ENCODE measurements at places on chromosomes 7 and 10.

DNA sequence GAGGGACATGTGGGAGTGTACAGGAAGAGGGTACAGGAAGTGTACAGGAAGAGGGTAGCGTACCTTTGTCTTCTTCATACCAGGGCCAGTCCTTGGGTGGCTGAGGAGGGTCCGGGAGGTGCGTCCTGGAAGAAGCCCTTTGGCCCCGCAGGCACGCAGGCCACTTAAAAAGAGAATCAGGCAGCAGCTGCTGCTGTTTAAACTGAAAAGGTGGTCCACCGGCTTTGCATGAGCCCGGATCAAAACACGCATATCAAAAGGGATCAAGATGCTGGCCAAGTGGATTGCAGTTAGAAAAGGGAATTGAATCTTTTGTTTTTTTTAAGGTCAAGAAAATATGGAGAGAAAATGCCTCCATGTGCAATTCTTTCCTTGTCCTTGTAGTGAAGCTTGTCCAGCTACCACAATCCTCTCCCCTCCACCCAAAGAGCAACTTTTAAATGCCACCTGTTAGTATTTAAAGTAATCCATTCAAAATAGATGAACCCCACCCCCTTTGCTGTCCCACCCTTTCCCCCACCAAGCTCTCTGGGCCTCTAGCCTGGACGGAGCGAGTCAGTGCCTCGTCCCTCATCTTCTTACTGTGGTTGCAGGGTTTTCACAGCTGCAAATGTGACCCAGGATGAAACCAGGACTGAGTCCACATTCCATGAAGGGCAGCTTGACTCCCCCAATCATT, 142.8 kb downstream of the GLCCI1 start:
- DNase-seq, result no peak

DNA sequence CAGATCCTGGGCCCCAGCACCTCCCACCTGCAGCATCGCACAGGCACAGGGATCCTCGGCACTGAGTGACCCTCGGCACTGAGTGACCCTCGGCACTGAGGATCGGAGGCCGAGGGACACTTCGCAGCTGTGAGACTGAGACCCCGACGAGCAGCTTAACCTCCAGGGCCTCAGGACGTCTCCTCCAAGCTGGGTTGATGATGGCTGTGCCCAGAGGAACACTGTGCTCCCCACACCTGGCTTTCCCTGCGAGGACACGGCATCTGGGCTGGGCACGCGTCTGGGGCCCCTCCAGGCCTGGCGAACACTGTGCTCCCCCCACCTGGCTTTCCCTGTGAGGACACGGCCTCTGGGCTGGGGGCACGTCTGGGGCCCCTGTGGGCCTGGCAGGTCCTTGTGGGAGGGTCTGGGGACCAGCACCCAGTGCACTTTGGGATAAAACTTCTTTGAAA, 158.3 kb upstream of the PPP2R2D start:
- DNase-seq, result no peak

- peak; percentile 39 for DNase-seq
Observed at GRCh38 chr10:48658243-48658974, 26.3 kb upstream of the WDFY4 start.

DNA sequence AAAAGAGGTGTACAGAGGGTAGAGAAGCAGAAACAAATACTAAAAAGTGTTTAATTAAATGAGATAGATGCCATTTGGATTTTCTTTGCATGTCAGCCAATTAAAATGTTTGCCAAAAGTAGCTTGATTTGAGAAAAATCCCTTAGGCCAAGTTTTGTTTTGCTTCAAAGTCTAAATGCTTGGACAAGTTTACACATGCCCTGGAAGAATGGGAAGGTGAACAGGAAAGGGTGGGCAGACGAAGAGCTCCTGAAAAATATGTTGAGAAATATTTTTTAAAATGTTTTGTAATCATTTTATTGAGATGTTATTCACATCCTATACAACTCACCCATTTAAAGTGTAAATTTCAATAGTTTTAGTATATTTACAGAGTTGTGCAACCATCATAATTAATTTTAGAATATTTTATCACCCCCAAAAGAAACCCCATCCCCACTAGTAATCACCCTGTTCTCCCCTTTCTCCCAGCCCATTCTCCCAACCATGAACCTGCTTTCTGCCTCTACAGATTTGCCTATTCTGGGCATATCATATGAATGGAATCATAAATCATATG, 98.5 kb upstream of the ANK3 start:
- no peak for DNase-seq

- DNase-seq, result no peak
Observed at GRCh38 chr10:95229724-95230627, 35.9 kb downstream of the ACSM6 start.

GRCh38 chr10:28800144-28800543, 122.8 kb downstream of the BAMBI start:
- no peak for DNase-seq

GRCh38 chr7:29619848-29620555, 56.4 kb downstream of the PRR15 start:
- no peak for DNase-seq

DNA sequence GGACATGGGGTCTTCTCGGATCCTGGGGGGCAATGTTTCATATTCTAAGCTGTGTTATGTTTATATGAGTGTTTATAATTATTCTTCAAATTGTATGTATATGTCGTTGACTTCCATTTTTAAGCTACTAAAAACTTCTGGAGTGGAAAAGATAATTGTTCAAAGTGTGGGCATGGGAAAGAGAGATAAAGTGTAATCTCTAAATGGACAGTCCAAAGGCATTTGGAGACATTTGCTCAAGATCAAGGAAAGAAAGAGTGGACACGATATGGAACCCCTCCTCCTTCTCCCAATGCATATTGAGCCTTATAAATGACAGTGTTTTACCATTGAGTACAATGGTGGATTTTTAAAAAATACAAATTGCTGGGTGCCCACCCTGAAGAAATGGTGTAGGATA, 81.1 kb downstream of the SDHAF3 start:
- DNase-seq, result no peak

GRCh38 chr10:114525368-114525949, 121.2 kb upstream of the AFAP1L2 start:
- no peak for DNase-seq

GRCh38 chr10:77034795-77035194, 602.8 kb downstream of the KCNMA1 start:
- DNase-seq, result no peak

GRCh38 chr10:65891073-65891981, 1034.5 kb upstream of the LRRTM3 start:
- no peak for DNase-seq

GRCh38 chr10:47300429-47300931, 483 bp downstream of the GDF10 start:
- DNase-seq, result no peak

DNA sequence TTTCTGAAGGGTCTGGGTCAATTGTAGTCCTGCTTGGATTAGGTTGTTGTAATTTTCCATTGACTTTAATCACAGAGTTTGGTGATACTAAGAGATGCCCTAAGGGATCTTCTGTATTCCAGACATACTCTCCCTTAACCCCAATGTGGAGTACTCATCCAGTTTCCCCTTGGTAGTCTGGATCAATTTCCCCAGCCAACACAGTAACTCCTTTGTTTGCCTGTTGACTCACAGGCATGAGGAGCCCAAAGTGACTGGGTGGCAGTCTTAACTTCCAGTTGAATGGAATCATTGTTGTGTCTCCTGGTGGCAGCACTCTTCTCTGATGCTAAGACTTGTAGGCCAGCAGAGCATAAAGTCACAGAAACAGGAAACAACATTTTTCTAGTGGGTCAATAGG, 41.5 kb upstream of the PIK3CG start:
- DNase-seq, result no peak

DNA sequence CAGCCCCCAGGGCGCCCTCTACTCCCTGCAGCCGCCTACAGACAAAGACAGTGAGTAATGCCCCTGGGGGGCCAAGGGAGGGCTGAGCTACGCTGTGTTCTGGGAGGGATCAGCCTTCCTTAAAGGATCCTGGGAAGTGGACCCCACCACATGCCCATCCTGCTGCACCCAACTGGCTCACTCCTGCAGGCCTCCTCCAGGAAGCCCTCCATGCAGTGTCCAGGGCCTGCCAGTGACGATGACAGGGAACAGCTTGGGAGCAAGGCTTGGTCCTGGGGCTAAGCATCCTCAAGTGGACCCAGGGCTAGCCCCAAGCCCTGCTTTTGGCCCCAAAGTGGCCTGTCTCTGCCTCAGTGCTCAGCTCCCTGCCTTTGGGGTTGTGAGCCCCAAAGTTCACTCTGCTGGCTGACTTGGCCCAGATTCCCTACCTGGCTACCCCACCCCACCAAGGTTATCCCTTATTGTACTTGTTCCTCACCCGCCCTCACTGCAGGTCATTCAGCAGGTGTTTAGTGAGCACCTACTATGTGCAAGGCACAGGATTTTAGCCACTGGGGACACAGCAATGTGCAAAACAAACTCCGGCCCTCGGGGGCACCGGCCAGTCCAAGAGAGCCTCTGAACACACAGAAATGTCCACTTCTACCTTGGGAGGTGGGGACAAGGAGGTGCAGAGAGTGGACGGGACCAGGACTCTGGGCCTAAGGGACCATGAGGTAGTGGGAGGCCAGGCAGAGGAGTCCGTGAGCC, 83.5 kb downstream of the MYL10 start:
- DNase-seq, result no peak

- no peak for DNase-seq
Observed at GRCh38 chr7:30752979-30753378, 1.0 kb downstream of the INMT start.

DNA sequence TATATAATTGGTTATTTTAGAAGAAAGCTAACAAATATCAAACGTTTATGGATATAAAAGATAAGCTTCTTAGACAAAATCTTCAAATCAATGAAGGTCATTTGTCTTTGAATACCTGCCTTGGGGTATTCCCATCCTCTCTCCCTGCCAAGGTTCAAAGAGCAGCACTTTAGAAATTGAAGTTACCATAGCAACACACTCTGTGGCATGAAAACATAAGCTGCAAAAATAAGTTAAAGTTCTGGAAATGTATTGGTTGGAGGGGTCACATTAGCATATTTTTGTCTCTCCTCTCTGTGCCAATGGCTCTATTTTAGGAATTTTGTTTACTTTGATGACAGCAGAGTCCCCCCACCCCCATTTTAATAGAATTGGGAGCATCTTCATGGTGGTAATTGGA, 12.0 kb downstream of the ECHDC3 start:
- no peak for DNase-seq

GRCh38 chr7:54932818-54933543, 85.8 kb upstream of the EGFR start:
- DNase-seq, result no peak

DNA sequence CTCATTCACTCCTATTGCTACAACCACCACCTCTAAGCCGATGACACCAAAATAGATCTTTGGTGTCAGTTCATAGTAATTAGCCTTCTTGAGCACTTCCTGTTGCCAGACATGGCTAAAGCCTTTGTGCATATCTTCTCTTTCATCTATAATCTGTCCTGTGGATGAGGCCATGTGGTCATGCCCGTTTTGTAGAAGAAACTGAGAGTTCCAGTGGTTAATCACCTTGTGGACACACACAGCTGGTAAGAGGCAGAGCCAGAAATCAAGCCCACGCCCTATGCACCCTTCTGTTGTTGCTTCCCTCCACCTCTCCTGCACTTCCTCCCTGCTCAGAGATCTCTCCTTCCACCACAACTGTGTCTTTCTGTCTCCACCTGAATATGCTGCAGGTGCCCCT, 285.1 kb upstream of the PFKP start:
- no peak for DNase-seq

DNA sequence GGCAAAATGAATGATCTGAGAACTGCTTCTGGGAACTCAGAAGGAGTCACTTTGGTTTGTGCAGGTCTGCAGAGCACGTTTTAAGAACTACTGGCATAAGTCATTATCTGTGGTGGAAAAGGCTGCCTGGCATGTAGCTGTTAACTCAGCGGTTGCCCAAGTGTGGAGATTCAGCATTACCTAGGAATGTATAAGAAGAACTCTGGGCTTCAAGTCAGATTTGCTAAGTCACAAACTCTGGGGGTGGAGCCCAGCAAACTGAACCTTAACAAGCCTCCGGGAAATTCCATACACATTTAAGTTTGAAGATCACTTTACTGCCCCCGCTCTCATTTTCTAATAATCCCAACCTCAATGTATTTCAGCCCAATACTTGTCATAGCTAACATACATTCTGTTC, 31.1 kb downstream of the PLXDC2 start:
- no peak for DNase-seq

GRCh38 chr7:86814661-86815379, 171.1 kb downstream of the GRM3 start:
- DNase-seq, result no peak

GRCh38 chr7:112172870-112173567, 33.2 kb downstream of the DOCK4 start:
- no peak for DNase-seq

GRCh38 chr10:7538970-7539654, 127.7 kb downstream of the ITIH5 start:
- DNase-seq, result no peak

- DNase-seq, result no peak
Observed at GRCh38 chr7:137880432-137880831, 33.7 kb upstream of the DGKI start.

GRCh38 chr10:111085690-111086353, 9.0 kb downstream of the ADRA2A start:
- DNase-seq, result no peak

GRCh38 chr7:100351657-100352058, 6.3 kb upstream of the PILRB start:
- DNase-seq, result no peak

DNA sequence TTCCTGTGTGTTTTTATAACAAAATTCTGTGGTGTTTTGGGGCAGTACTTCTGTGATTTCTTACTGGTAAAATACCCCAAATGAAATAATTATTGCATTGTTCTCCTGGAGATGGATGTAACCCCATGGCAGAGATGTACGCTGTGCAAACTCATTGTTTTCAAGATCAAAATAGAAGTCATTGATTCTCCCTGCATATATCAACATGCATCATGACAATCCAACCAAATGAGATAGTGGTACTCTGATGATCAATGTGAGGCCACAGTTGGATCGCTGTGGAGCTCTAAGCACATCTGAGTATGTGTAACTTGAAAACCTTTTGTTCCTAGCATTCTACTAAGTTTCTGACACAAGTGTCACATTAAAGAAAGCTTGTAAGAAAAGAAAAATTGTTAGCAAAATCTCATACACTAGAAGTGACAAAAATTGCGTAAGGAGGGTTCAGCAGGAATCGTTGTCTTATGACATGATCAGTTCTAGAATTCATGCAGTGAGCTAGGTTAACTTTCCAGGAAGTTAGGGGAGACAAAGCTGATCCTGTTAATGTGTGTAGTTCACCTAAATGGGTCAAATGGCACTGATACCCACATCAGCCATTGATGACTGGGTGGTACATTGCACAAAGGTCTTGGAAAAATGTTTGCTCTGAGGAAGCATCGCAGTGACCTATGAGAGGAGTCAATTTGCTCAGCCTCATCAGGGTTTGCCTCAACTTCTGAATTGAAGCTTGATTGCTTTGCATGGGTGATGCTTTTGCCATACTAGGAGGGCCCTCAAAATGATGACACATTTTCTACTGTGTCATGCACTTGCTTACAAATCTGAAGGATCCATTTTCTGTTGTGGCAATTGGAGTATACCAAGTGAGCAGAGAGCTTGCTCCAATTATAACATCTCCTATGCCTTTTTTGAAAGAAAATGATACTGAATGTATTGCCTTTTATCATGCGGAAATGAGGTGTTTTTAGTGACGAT, 145.1 kb downstream of the PLXDC2 start:
- DNase-seq, result no peak

GRCh38 chr10:91901784-91902677, 7.3 kb downstream of the FGFBP3 start:
- peak; percentile 47 for DNase-seq

GRCh38 chr10:46523962-46524471, 32.4 kb downstream of the GPRIN2 start:
- DNase-seq, result no peak

GRCh38 chr10:88069338-88069737, 205.9 kb downstream of the PTEN start:
- DNase-seq, result no peak

All from activated T-cell treated with anti-CD3 and anti-CD28 coated beads, Interleukin-2, amount 50 U/mL, for 4 hours (primary cell).